ENCODE measurements at places on chromosomes 16 and 17.

DNA sequence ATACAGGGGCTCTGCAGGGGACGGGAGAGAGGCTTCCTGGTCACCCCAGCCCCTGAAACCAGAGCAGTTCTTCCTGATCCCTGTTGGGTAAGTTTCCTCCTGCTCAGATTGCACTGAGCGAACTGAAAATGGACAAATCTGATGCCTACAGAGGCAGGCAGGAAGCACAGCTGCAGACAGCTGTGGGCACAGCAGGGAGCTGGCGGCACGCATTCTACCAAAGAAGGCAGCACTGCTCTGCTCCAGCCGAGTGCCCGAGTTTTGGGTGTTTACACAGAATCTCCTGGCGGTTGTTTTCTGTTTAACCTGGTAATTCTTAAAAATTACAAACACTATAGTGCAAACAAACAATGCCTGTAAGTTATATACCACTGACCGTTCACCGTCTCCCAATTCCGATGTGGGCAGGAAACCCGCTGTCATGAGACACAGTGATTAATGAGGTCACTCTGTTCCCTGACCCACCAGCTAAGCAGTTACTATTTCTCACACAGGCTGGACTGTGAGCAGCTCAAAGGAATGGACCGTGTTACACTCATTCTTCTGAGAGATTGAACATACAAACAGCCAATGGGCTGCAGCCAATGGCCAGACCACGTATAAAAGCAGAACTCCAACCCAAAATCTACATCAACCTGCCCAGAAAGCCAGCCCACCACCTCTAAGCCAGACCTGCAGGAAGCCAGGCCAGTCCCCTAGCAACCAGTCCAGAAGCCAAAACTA is 25.5 kb downstream of the NSMCE1 start:
- DNase-seq: no peak

- no peak for DNase-seq
Measured at GRCh38 chr16:60553090-60553757, 1483.0 kb downstream of the CDH8 start.

GRCh38 chr17:66469890-66470289 is 167.5 kb downstream of the PRKCA start:
- DNase-seq: no peak

DNA sequence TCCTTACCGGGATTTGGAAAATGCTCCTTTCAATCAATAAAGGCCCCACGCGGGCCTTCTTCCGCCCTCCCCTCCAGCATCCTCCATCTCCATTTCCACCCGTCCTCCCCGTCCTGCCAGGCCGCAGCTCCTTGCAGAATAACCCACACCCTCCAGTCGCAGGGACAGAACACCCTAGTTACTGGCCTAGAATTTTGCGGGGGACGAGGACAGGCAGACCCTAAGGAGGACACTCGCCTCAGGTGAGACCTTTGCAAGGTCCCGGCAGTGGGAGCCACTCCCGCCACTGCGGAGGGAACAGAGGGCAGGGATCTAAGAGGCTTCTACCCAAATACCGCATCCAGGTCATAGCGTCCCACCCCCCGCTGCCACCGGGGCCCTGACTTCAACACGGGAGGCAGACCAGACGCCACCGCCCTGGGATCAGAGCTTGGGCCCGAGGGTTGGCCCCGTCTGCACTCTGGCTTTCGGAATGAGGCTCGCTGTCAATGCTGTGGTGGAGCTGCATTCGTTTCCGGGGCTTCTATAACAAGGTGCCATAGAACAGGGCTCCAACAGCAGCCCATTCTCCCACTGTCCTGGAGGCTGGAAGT is 26.8 kb downstream of the SLC25A10 start:
- no peak for DNase-seq

GRCh38 chr16:23071196-23072083 is 77.8 kb downstream of the USP31 start:
- DNase-seq: no peak

GRCh38 chr16:24428756-24429155 is 110.6 kb upstream of the RBBP6 start:
- DNase-seq: no peak

GRCh38 chr17:4514206-4514605 is 15.5 kb downstream of the SPNS2 start:
- no peak for DNase-seq
